ENCODE measurements at places on chromosomes 16 and 17.
A peak's percentile ranks its signal among the peaks of the same experiment; 100 is the strongest.

DNA sequence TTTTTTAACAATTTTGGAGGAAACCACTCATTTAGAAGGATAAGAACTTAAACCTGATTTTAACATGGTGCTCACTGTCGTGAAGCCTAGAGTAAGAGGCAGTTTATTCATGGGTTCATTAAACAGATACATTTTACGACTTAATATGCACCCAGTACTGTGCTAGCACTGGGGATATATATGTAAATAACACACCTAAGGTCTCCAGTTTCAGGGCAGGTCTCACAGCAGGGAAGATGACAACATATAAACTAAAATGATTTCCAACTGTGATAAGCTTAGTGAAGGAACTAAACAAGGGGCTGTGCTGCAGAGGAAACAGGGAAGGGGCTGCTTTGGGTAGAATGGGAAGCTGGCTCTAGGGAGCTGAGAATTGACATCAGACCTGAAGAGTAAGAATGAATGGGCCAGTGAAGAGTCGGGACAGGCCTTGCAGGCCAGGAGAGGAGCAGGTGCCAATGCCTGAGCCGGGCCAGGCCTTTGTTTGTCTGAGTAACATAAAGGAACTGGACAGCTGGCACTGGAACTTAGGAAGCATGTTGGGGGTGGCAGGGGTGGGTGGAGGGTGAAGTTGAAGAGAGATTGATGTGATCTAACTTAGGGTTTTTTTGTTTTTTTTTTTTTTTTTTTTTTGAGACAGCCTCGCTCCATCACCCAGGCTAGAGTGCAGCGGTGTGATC is 12.1 kb downstream of the NT5M start:
- no peak for DNase-seq

DNA sequence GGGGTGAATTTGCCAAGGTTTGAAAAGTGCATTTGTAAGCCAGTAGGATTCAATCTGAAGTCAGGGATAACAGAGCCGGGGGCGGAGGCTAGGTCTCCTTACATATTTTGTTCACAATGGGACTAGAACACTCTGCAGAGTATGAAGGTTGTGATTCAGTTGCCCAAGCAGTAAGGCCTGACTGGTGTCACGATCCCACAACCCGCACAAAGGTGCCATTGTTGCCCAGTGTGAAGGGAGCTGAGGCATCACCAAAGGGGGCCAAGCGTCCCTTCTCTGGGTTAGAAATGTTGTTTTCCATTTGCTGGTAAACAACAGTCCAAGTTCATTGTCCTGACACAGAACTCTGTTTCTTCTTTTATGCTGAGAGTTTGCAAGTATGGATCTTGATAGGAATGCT is 471.8 kb downstream of the MAF start:
- DNase-seq = no peak

DNA sequence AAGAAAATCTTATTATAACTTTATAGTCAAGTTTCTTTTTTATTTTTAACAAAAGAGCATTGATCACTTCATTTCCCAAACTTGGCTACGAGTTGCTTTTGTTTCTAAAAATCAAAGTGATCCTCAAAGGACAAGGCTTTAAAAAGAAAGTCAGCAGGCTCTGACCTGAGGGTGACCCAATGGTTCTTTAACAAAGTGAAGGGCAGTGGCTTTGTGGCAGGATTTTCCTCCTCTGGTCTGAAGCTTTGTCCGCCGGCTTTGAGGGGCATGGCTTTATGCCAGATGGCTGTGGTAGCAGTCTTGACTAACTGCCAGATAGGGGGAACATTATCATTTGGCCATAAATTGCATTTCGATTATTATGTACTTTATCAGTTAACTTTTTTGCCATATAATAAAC is 28.5 kb downstream of the IQCK start:
- no peak for DNase-seq

GRCh38 chr17:73393962-73394361 is 82.2 kb upstream of the CDC42EP4 start:
- DNase-seq = no peak

- DNase-seq = no peak
Observed at GRCh38 chr17:57379237-57379894, 123.0 kb downstream of the MSI2 start.

DNA sequence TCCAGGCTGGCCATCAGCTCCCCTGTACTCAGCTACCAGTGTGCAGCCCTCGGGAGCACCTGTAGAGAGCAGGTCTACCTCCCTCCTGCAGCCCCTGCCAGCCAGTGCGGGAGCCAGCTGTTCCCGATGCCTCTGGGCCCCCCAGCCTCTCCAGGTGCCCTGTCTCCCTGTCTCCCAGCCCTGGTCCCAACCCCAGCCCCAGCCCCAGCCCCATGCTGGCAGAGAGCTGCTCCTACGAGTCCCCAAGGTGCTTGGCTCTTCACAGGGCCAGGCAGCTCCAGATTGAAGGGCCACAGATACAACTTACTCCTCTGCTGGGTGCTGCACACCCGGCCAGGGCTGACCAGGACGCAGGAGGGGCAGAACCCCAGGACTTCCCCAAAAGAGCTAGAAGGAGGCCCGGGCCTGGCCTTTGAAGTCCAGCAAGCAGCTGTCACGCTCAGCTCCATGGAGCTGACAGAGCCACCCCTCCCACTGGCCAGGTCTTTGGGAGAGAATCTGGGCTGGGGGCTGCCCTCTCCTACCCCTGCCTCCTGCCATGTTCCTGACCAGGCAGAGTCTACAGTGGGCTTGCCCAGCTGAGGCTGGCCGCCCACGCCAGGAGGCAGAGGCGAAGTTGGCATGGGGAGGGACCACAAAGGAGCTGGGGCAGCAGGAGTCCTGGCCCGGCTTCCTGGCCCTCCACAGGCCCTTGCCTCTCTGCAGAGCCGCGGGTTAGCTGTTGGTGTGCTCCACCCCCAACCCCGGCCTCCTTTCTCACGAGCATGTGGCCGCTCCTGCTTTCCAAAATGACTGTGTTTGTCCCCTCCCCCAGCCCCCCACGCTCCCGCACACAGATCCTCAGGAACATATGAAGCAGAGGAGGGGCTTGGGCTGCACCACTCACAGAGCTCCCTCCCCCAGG is 9.5 kb upstream of the ADAM11 start:
- DNase-seq = no peak

GRCh38 chr17:67212714-67213417 is 32.1 kb downstream of the HELZ start:
- peak; percentile 73 for DNase-seq

DNA sequence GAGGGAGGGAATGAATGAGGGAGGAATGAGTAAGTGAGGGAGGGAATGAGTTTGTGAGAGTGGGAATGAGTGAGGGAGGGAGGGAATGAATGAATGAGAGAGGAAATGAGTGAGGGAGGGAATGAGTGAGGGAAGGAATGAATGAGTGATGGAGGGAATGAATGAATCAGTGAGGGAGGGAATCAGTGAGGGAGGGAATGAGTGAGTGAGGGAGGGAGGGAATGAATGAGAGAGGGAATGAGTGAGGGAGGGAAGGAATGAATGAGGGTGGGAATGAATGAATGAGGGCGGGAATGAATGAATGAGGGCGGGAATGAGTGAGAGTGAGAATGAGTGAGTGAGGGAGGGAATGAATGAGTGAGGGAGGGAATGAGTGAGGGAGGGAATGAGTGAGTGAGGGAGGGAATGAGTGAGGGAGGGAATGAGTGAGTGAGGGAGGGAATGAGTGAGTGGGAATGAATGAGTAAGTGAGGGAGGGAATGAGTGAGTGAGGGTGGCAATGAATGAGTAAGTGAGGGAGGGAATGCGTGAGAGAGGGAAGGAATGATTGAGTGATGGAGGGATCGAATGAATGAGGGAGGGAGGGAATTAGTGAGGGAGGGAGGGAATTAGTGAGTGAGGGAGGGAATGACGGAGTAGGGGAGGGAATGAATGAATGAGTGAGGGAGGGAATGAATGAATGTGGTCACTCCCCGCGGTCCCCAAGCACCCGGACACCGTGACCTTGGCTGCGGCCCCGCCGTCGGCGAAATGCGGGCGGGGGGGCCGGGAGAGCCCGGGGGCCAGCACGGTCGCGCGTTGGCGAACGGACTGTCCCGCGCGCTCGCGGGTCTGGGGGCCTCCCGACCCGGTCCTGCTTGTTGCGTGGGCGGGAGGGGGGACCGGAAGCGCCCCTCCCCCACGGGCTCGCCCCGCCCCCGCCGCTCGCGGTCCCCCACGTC is 1.1 kb upstream of the UBE2I start:
- no peak for DNase-seq

DNA sequence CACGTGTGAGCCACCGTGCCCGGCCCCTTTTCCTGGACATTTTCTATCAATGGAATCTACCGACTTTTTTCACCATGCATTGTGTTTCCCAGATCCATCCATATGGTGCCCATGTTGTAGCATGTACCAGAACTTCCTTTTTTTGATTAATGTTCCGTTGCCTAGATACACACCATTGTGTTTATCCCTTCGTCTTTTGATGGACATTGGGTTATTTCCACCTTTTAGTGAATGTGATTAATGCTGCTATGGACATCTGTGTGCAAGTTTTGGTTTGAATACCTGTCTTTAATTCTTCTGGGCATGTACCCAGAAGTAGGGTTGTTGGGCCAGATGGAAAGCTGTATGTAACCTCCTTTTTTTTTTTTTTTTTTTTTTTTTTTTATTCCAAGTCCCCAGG is 79.8 kb downstream of the NT5M start:
- DNase-seq = no peak

- DNase-seq = no peak
Observed at GRCh38 chr17:33667671-33668070, 374.6 kb upstream of the ASIC2 start.

DNA sequence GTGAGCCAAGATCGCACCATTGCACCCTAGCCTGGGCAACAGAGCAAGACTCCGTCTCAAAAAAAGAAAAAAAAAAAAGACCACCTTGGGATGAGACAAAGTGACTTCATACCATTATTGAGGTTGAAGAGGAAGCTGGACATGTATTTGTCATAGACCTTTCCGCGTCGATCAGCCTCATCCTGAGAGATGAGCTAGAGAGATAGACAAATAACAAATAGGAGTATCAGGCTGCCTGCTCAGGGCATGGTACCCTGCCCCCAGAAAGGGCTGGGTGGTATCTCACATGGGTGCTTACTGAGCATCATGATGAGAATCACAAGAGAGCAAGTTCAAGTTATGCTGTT is 22.1 kb downstream of the CNTNAP1 start:
- DNase-seq = no peak

- no peak for DNase-seq
Observed at GRCh38 chr17:45353043-45353442, 36.2 kb upstream of the MAP3K14 start.

- no peak for DNase-seq
Observed at GRCh38 chr16:19304750-19305149, 19.2 kb downstream of the CLEC19A start.

- no peak for DNase-seq
Observed at GRCh38 chr17:70848785-70849184, 679.5 kb downstream of the KCNJ2 start.

- no peak for DNase-seq
Observed at GRCh38 chr17:39529455-39529854, 68.2 kb downstream of the CDK12 start.
